AG04450 (cell line): ENCODE measurements at places on chromosomes 4 and X.

DNA sequence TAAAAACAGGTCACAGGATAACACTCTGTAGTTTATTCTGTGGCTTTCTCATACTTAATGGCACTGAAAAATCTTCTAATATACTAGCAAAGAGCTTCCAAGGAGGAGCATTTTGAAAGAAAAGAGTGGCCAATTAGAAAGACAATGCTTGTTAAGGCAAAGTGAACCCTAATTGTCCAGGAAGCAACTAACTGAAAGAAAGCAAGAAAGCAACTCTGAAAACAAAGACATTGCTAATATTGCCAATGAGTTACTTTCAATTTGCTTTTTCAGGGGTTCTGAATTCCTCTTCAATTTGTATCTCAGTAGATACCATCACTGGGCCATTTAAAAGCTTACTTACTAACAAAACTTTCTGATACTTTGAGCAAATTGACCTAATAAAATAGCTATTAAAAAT, 78.5 kb upstream of the MTNR1A start:
- DNase-seq: no peak

- DNase-seq: no peak
Measured at GRCh38 chr4:32932156-32932555, 2212.0 kb downstream of the PCDH7 start.

- no peak for DNase-seq
Measured at GRCh38 chrX:6456196-6456595, 78.7 kb downstream of the VCX3A start.

- DNase-seq: peak; percentile 26
Measured at GRCh38 chr4:123667496-123667895, 270.9 kb downstream of the SPRY1 start.

DNA sequence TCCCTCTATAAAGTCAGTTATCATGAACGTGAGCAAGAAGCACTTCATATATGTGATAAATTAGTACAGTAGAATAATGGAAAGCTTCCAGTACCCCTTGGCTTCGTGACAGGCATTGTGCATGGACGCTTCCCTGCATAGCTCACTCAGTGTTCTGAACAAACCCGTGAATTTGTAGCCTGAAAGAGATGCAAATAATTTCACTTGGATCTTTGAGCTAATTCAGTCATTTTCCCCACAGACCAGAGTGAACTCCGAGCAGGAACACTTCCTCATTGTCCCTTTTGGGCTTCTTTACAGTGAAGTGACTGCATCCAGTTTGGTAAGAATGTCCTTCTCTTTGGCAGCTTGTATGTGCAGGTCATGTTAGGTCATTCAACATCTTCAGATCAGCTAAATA, 50.1 kb downstream of the ADD1 start:
- DNase-seq: no peak

- no peak for DNase-seq
Measured at GRCh38 chr4:99459546-99460042, 24.5 kb upstream of the ADH7 start.

DNA sequence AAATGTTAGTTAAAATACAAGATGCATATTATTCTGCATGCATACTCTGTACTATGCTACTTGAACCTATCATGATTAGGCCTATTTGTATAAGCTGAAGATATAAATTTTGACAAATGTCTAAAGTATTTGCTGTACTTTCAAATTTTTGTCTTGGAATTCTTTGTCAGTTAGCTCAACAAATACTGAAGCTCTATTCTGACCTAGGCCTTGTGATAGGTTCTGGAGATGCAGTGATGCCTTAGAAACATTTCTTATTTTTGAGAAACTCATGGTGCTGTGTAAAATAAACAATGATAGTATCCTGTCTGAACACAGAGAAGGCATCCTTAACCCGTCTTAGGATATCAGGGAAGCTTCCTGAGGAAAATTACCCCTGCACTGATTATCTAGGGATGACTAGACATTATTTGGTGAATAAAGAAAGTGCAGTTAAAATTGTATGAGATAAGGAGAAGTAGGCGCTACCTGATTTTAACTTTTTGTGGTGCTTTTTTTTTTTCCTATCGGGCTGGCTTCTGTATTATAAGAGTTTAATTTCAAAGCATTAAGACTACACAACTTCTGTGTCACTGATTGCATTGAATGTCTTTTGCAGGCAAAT, 43.4 kb downstream of the MOB1B start:
- DNase-seq: no peak

- no peak for DNase-seq
Measured at GRCh38 chrX:2523911-2524310, 23.1 kb upstream of the DHRSX start.

DNA sequence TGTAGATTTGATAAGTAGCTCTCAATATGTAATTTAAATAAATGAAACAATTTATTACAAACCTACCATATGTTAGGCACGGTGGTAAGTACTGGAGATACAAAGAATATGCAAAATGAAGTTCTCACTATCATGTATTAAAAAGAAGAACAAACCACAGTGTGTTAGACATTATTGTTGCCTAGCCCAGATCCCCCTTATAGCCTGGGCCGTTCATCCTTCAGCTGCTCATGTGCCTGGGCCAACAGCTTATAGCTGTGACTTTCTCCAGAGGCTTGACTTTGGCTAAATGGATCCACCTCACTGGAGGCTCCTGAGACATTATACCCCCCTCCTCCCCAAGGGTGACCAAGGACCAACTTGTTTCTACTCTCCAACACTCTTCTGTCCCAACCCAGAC, 29.8 kb upstream of the CCNG2 start:
- no peak for DNase-seq

GRCh38 chr4:32745351-32745750, 2025.2 kb downstream of the PCDH7 start:
- DNase-seq: no peak

DNA sequence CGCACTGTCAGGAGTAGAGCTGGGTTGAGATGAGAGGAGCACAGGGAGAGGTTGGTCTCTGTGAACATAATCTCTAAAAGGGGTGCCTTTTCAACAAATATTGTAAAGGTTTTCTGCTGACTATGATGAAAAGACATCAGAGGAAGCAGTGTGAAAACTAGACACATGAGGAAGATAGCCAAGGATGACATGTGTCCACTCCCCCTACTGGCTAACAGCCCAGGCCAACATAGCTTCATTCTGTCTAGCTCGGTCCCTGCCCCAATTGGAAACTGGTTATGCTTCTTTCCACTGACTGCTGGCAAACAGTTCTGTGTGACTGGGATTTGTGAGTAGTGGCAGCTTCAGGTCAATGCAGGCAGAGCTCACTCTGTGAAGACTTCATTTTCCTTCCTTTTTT, 115.4 kb upstream of the ESX1 start:
- DNase-seq: no peak

- DNase-seq: no peak
Measured at GRCh38 chr4:98387345-98388026, 126.3 kb downstream of the RAP1GDS1 start.

GRCh38 chr4:73727685-73728084, 12.7 kb upstream of the CXCL8 start:
- DNase-seq: no peak

GRCh38 chrX:55867181-55867651, 149.7 kb downstream of the RRAGB start:
- DNase-seq: no peak

- no peak for DNase-seq
Measured at GRCh38 chr4:41301137-41301536, 44.4 kb downstream of the UCHL1 start.

DNA sequence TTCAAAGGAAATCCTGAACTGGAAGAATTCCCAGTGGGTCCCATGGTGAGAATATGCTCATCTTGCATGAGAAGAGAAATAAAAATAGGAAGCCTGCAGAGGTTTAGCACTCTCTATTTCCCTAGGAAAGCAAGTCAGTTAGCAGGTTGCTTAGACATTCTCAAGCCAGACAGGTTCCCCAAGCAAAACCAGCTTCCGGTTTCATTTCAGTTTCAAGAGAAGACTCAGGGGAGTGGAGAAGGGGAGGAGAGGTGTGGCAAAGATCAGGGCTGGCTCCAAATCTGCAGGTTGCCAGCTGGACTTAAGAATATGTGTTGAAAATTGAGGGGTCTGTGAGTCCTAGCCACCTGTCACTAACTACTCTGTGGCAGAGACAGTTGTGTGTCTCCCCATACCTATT, 107.5 kb downstream of the CLNK start:
- DNase-seq: no peak

DNA sequence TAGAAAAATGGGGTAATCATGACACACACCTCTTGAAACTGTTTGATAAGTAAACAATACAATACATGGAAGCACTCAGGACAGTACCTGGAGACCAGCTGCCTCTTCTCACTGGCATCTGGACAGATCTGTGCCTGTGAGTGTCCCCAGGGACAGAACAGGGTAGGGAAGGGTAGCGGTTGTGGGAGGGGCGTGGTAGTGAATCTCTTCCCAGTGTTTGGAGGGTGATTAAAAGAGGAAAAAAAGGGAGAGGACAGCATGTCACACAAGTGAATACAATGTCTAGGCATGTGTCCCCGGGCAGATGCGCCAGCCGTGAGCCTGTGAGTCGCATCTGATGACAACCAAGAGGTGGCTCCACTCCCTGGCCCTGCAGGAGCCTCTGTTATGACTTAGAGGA, 138.8 kb upstream of the MSX1 start:
- no peak for DNase-seq

- no peak for DNase-seq
Measured at GRCh38 chr4:47031751-47032404, 511 bp downstream of the GABRB1 start.

DNA sequence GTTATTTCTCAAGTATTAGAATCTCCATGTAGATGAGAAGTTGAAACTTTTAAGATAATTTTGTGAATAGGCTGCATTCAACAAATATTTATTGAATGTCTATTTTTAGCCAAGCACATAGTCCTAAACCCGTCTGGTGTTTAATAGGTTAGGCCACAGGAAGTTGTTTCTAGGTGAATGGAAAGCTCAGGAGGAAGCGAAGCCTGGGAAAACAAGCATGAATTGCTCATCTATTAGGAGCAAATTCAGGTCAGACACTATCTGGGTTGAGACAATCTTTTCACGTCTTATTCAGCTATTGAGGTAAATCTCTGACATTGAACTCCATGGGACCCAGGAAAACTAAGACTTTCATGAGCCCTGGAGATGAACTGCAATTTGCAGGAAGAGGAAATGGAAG, 43.1 kb upstream of the FREM3 start:
- no peak for DNase-seq

DNA sequence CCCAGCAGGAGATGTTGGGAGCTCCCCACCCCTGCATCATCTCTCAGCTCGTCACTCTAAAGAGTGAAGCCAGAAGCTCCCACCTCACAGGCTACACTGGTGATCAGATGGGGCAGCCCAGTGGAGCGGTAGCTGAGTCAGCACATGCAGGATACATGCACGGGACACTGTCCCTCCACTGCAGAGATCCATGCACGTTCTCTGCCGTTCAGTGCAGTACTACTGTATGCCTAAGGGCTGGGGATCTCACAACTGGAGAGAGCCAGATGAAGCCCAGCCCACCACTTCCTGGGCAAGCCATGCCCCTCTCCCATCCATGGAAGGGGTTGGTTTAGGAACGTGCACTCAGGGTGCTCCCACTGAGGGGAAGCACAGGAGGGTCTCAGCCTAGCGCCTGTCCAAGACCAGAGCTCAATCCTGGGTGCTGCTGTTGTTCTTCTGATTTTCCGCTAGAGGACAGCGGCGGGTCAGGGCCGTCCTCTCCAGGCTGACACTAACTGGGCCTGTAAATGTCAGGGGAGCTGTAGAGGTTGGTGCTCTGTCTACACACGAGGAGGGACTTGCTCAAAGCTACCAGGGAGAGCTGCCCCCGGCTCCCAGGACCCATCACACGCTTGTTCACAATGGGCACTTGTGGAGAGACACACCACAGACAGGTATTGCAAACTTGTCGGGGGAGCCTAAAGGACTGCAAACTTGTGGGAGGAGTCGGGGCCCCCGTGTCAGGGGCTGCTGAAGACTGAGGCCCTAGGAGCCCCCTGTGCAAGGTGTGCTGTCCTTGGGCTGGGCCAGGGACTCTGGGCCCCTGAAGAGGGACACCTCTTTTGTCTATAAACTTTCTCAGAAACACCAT, 18.2 kb upstream of the ABLIM2 start:
- DNase-seq: no peak

DNA sequence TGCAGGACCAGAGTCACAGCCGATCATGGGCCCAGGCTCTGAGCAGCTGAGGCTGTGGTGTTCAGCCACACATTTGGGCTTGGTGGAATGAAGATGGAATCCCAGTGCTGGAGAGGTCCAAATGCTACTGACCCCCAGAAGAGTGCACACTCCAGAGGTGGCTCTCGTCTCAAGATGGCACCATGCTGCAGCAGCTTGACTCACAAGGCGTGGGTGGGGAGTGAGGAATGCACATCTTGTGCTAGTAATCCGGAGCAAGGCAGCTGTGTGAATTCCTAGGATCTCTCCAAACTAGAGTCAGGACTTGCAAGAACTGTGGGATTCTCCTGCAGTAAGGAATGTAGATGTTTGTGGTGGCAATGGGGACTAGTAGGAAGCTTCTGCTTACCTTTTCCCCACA, 28.7 kb downstream of the RAB28 start:
- peak; percentile 18 for DNase-seq
